Stimulated activated CD8-positive, alpha-beta memory T cell treated with anti-CD3 and anti-CD28 coated beads, Interleukin-15, amount 100 ng/mL, for 24 hours (primary cell): ENCODE measurements at places on chromosomes 2 and 18.

DNA sequence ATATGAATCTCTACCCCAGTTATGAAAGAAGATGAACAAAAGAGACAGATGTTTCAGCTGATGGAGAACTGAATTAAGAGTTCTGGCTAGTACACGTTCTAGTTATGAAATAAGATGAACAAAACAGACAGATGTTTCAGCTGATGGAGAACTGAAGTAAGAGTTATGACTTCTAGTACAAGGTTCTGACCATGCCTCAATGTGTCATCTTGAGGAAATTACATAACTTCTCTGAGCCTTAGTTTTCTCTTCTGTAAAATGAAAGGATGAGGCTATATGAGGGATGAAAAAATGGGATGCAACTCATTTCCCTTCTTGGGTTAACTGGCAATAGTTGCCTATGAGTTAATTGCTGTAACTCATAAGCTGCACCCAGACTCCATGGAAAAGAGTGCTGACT, 92.9 kb upstream of the WDR75 start:
- DNase-seq, result no peak

DNA sequence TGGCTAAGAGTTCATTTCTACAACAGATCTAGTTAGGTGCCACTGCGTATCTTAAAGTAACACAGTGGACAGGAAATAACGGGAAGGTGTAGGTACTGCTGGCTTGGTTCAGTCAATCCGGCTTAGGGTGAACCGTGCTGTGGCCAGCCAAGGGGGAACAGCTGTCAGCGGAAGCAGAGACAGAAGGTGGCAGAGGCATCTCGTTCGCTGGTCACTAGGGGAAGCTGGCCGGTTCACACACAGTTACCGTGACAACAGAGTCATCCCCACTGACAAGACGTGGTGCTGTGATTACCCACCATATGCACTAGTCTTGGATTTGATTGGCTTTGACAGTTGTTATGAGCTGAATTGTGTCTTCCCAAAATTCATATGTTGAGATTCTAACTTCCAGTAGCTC, 58.8 kb upstream of the HDAC4 start:
- DNase-seq, result no peak

GRCh38 chr2:46490521-46491141, 11.3 kb downstream of the TMEM247 start:
- no peak for DNase-seq

DNA sequence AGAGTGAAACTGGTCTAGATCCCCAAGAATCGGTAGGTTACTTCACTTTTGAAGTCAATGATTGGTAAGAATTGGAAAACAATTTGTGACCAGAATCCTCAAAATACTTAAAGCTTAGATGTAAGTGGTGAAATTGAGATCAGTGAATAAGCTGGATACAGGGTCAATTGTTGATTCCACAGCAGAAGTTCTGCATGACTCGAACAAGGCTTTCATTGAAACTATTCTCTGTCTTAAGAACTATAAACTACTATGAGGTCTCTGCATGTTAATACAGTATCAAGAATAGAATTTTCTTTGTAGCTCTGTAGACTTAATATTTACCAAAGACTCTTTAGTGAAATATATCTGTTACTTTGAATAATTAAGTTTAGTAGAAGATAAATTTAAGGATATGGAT, 324.2 kb upstream of the FIGN start:
- DNase-seq, result no peak

DNA sequence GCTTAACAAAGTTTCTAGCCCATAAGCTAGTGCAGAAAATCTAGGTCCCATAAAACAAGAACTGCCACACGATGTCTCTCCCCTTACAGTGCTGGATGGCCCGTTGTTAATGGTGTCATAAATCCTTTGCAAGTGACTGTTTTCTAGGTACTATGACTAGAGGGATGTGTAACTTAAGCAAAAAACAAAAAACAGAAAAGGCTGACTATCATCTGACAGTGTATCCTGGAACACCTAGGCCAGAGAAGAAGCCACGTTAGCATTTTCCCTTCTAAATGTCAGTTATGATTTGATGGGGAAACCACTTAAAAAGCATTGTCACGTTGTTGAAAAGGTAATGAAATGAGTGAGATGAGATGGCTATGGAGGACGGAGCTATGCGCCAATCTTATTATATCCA, 2.4 kb downstream of the CASP8 start:
- no peak for DNase-seq

- no peak for DNase-seq
Observed at GRCh38 chr2:212015588-212015987, 523.0 kb downstream of the ERBB4 start.

DNA sequence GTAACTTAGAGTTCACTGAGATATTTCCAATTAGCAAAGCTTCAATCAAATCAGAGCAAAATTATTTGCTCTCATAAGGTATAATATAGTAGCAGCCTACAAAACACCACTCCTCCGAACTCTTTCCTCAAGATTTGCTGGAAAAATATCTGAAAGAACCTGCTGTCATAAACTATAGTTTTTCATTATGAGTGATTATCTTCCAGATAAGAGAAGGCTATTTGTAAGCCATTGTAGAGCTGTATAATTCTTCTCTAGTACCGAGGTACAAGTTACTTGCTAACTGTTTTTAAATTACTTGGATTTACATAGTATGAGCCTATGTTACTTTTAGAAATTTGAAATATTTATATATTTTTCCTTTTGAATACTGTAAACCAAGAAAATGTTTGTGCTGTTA, 2.1 kb downstream of the NDC80 start:
- DNase-seq, result no peak

GRCh38 chr2:73021371-73022010, 50.0 kb downstream of the SFXN5 start:
- DNase-seq, result no peak

- DNase-seq, result no peak
Observed at GRCh38 chr2:239930378-239930777, 94.8 kb downstream of the NDUFA10 start.

DNA sequence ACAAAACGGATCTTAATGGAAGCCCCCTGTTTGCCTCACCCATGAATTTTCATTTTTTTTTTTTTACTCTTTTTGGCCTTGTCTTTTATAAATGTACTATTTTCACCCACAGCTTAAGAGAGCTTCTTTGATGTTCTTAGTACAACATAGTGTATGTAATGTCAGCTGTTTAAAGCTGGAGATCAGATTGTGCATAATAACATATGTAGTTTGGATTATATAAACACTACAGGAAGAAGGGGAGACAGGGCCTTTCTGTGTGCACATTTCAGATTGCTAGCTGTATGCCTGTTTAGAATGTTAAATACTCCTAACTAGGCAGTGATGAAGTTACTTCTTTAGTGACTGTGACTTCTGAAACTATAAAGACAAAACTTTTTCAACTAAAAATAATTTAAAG, 2.1 kb upstream of the TANC1 start:
- DNase-seq, result no peak

DNA sequence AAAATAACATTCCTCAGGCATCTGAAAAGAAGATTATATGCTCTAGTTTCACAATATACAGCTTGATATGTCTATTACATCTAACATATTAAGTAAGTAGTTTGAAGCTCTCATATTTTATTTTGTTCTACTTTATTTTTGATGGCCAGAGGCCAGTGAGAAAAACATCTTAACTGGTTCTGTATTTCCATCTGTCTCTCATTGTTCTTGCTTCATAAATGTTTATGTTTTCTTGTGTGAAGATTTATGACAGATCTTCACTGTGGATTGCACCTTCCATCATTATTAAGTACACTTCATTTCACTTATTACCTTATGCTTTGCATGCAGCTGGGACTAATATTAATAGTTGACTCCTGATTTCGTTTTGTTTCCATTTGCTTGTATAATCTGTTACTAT, 511.2 kb downstream of the TSN start:
- DNase-seq, result no peak

DNA sequence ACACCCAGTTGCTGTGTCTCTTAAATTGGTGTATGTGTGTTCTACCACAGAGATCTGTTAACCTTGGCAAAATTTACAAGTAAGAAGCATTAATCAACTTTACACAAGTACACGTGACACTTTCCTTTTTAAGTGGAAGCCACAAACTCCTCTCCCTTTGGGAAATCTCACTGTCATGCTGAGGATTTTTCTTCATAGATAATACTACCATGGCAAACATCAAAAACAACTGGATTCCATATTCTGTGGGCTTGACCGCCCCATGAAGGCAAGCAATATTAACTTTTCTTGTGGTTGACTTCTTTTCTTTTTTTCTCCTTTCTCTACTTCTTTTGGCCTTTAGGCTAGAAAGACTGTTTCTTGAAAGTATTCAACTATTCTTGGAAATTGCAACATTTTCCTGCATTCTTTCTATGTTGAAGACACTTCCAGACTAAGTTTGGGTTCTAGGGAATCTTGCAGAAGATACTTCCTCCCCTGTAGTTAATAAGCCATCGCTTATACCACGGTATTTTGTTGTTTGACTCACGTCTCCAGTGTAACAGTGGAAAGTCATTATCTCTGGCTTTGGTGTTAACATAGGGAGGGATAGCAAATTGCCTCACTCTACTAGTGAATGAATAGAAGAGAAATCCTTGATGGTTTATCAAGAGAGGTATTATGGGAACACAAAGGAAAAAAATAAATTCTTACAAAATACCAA, 79.5 kb downstream of the SLC8A1 start:
- no peak for DNase-seq

- no peak for DNase-seq
Observed at GRCh38 chr2:234694244-234695013, 197.5 kb upstream of the ARL4C start.

DNA sequence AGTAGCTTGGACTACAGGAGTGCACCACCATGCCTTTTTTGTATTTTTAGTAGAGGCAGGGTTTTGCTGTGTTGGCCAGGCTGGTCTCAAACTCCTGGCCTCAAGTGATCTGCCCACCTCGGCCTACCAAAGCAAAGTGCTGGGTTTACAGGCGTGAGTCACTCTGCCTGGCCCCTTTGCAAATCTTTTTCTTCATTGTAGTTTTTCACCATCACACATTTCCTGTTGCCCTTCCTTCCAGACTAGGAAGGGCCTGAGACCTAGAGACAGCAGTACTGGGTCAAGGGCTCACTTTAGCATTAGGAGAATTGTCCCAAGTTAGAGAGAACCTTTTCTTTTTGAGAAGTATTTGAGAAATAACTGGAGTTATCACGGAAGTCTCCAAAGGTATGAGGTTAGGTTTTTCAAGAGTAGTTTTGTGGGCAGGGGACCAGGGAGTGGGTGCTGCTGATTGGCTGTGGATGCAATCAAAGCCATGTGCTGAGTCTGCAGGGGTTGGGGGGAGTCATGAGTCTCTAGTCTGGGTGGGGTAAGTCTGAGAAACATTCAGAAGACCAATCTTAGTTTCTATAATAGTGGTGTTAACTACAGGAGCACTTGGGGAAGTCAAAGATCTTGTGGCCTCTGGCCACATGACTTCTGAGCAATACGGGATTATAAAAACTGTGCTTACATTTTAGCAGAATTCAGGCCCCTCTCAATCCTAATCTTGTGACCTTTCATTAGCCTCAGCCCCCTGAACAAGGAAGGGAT, 23.7 kb downstream of the B3GNT2 start:
- DNase-seq, result no peak

DNA sequence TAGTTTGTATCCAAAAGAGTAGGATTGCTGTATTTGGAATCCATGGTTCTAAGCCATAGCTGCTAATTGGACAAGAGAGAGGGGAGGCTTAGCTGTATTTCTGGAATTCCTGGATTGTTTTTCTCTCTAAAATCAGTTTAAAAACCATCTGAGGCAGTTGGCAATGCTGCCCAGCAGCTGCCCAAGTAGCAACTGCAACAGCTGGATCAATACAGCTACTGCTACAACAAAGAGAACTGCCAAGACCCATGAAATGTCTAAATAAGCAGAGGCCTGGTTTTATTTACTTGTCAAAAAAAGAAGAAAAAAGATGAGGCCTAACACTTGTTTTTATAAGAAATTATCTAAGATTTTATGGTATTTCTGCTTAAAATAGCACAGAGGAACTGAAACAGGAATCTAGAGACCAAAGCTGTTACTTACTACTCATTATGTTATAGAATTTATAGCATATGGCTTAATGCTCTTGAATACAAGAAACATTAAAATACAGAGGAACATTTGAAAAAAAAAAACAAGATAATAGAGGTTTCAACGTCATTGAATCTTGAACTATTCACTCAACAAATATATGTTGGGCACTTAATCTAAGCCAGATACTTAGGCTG, 39.1 kb downstream of the TMEFF2 start:
- no peak for DNase-seq

DNA sequence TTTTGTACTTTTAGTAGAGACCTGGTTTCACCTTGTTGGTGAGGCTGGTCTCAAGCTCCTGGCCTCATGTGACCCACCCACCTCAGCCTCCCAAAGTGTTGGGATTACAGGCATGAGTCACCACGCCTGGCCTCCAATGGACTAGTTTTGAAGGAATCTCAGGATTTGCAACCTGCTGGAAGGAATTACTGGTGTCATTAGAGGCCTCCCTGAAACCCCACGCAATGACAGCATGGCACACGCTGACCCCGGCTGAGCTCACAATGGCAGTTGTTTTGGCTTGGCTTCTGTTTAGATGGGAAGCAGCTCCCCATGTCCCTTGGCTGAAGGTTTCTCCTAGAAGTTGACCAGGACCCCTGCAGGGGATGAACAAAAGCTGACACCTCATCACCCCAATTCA, 23.1 kb upstream of the COPS8 start:
- DNase-seq, result no peak

DNA sequence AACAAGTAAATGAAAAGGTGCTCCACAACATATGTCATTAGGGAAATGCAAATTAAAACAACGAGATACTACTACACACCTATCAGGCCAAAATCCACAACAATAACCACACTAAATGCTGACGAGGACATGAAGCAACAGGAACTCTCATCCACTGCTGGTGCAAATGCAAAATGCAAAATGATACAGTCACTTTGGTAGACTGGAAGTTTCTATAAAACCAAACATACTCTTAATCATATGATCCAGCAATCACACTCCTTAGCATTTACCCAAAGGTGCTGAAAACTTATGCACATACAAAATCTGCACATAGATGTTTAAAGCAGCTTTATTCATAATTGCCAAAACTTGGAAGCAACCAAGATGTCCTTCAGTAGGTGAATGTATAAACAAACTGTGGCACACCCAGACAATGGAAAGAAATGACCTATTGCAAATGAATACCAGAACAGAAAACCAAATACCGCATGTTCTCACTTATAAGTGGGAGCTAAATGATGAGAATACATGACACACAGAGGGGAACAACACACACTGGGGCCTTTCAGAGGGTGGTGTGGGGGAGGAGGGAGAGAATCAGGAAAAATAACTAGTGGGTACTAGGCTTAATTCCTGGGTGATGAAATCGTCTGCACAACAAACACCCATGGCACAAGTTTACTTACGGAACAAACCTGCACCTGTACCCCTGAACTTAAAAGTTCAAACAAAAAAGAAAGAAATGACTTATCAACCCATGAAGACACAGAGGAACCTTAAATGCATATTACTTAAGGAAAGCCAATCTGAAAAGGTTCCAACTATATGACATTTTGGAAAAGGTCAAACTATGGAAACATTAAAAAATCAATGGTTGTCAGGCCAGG, 80.4 kb downstream of the ASXL2 start:
- DNase-seq, result no peak

- DNase-seq, result no peak
Observed at GRCh38 chr18:27996801-27997272, 180.1 kb downstream of the CDH2 start.

GRCh38 chr2:130824492-130825061, 12.1 kb upstream of the ARHGEF4 start:
- DNase-seq, result no peak
